ENCODE measurements at places on chromosomes 13 and 19. TPM values are rescaled to one million over a fixed set of nuclear protein-coding genes. Genes with fewer than 3 reads are reported as not detected.

- no peak for DNase-seq
These were observed 147.5 kb downstream of the CYSLTR2 start for GRCh38 chr13:48801255-48801654.

Gene C13orf42
- total RNA-seq, result not detected

DNA sequence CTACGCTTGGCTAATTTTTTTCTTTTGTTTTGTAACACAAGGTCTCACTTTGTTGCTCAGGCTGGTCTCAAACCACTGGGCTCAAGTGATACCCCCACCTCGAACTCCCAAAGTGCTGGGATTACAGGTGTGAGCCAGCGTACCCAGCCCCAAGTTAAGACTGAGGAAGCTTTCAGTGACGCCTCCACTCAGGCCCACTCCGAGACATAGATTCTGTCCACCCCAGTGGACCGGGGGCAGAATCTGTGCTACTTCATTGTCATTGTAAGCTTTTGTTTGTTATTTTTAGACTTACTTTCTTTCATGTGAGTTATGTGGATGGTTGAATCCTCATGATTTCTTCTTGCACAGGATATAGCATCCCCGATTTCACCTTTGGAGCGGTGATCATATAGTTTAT lies 156.9 kb upstream of the TSHZ3 start:
- no peak for DNase-seq

Gene NRTN
- total RNA-seq, result 0.85 TPM

Gene PSG5
- total RNA-seq, result 0.09 TPM

Gene HNRNPUL1
- 171 TPM for total RNA-seq

DNA sequence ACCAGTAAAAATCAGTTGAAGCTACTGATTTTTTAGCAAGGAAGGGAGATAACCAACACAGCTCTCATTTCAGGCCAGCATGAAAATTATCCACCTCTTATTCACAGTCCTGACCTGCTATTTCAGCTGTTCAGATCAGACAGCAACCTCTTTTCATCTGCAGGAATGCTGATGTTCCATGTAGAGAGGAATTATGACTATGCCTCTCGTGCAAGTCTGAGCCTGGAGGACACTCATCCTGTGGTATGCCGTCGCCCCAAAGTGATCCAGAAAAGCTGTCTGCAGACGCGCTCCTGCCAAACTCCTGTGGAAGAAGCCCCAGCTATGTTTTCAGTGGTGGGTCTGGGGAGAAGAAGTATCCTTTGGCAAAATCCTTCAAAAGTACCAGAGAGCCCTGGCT lies 563.5 kb upstream of the SLITRK1 start:
- no peak for DNase-seq

GRCh38 chr19:8310342-8311055 lies 2.3 kb upstream of the CD320 start:
- DNase-seq, result no peak

- no peak for DNase-seq
These were observed 58.2 kb upstream of the USE1 start for GRCh38 chr19:17156947-17157302.

GRCh38 chr19:10832939-10833296 lies 3.1 kb downstream of the TMED1 start:
- DNase-seq, result no peak

- no peak for DNase-seq
These were observed 1.0 kb downstream of the CACNA1A start for GRCh38 chr19:13505164-13505695.

DNA sequence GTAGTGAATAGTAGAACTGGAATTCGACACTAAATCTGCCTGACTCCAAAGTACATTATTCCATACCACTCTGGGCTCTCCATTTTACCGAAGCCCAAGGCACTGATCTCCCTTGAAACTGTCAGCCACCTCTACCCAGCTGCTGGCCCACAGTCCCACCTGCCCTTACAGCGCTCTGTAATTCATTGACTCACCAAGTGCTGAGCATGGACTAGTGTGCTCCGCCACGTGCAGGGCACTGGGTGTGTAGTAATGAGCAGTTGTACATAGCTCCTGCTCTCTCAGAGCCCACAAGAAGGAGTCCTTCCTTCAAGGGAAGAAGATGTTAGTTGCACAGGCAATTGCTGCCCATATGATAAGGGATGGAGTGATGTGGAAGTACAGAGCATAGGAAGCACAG lies 76.6 kb upstream of the SIAH3 start:
- no peak for DNase-seq

Gene IL4I1
- 3.6 TPM for total RNA-seq

DNA sequence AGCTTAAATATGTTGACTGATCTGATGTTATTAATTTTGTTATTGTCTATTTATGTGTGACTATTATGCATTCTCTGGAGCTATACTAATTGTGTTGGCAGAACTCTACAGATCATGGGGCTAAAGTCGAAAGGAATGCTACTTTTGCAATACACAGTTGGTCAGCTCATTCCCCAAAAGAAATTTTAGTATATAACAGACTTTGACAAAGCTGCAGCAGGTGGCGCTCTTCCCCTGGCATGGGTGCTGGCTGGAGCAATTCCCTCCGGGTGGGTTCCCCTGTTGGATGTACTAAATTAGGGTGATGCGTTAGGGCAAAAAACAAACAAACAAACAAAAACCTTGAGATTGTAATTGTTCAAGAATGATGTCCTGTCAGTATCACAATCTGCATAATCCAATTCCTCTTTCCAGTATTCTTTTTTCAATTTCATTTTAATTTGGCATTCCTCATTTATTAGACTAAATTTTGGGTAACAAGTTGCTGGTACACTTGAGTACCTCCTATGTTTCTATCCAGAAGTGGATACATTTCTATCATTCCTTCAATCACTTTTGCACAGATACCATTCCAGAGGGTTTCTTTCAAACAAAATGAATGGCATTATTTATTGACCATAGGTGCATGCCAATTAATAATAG lies 322.8 kb upstream of the EDNRB start:
- peak; percentile 61 for DNase-seq

Gene ONECUT3
- not detected for total RNA-seq

DNA sequence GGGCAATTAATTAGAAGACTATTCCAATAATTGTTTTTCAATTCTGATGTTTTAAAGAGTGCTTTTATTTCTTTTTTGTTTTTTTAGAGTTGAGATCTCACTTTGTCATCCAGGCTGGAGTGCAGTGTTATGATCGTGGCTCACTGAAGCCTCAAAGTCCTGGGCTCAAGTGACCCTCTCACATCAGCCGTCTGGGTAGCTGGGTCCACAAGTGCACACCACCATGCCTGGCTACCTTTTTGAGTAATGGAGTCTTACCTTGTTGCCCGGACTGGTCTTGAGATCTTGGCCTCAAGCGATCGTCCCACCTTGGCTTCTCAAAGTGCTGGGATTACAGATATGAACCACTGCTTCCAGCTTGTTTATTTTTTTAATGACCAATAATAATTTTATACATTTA lies 207.8 kb downstream of the NDFIP2 start:
- DNase-seq, result no peak

- DNase-seq, result no peak
These were observed 67.5 kb downstream of the CHST8 start for GRCh38 chr19:33689138-33689746.

- DNase-seq, result peak; percentile 79
These were observed at the start of gene FLT1 for GRCh38 chr13:28494778-28495537. TSS of gene FLT1 (minus strand) at chr13:28495128. CDS start at chr13:28494843, 285 bp downstream.

DNA sequence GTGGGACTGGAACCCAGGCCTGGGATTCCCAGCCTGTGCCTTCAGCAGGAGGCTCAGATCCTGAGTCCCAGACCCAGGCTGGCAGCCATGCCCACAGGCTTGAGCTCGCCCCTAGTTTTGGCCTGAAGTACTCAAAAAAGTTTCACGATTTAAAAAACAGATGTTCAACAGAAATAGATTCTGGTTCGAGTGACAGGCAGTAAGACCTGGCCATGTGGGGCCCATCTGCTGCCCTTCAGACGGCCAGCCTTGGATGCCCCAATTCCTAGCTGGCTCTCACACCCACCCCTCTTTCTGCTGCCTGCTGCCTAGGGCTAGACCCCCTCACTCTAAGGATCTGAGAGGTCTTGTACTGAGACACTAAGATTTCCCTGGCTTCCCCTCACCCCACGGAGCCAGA lies 2.8 kb upstream of the DMPK start:
- DNase-seq, result no peak

GRCh38 chr13:97275776-97276501 lies 53.8 kb downstream of the MBNL2 start:
- no peak for DNase-seq

GRCh38 chr19:1343041-1343440 lies 40.7 kb upstream of the NDUFS7 start:
- no peak for DNase-seq

Gene ATXN8OS
- not detected for total RNA-seq

DNA sequence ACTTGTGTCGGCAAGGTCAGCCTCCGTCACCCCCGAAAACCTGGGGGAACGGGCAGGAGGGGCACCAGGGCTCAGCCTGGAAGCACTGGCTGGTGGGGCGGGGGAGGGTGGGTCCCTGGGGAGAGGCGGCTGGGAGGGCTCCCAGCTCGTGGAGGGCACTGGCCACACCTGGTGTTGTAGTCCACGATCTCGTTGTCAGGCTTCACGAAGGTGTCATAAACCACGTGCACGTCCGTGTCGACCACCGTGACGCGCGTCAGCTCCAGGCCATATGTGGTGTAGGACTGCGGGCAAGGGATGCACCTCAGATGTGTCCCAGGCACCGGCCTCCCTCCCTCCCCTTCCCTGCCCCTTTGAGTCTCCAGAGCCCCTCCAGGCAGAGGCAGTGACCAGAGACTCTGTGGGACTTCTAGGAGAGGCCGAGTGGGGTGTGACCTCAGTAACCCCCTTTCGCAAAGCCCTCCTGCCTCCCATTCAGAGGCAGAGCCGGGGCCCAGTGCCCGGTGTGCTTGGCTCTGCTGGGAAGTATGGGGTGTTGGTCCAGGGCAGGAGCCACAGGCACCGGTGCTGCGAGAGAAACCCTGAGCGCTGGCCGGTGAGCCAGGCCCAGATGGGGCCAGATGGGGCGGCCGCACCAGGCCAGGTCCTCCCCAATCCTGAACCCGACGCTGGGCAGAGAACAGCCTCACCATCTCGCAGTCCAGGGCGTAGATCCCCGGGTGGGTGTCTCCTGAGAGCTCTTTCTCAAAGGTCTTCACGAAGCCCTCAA lies 4.6 kb upstream of the ATP8B3 start:
- DNase-seq, result no peak

Gene FOSB
- total RNA-seq, result 23.8 TPM

Gene ZNF547
- total RNA-seq, result 3.6 TPM

Gene TEX29
- total RNA-seq, result 0.14 TPM

DNA sequence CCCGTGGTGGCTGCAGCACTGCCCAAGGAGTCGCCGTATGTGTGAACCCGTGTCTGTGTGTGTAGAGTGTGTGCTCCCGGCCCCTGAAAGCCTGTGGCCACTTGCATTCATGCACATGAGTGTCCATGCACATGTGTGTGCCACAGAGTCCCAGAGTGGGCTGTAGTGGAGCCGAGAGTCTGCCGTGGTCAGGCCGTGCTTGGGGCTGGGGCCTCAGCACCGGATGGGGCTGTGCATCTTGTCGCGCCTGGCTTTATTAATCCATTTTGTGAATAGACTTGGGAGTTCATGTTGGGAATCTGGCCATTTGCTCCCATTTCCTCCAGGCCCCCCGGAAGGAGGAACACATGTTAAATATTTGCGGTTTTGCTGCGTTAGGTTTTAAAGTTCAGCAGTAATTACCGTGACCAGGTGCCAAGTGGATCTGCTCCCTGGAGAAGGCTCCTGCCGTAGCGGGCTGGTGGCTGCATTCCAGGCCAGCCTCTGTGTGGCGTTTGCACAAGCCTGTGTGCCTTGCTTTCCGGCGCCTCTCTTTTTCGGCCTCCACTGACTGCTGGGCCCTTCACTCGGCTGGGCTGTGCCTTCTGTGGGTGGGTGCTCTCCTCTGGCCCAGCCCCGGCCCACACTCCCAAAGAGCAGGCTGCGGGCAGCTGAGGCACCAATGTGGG lies 69.2 kb upstream of the KCTD15 start:
- DNase-seq, result no peak

DNA sequence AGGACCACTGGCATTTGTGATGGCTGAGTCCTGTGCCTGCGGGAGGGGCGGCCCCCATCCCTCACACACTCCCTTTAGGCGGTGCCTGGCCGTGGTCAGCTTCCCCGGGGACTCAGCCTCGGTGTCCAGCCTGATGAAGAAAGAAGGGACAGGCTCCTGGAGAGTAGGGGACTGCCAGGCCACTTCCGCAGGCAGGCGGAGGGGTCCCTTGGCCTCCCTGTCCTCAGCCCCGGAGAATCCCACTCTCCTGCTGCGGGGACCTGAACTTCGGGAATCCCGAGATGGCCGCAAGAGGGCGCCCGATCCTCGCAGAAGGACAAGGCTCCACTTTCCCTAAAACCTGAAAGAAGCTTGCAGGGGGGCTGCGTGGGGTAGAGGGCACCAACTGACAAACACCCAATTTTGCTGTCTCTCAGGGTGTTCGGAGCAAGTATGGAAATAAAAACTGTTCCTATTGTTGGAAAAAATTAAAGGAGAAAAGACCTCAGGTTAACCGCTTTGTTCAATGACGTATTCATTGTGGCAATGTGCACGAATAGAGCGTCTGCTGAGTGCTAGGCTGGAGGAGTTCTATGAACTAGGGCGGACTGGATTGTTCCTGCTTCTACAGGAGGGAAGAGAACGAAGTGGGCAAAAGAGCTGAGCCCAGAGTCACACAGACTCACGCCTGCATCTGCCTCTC lies 297.3 kb downstream of the ZNF536 start:
- DNase-seq, result peak; percentile 65

Gene GPR183
- total RNA-seq, result 0.34 TPM

DNA sequence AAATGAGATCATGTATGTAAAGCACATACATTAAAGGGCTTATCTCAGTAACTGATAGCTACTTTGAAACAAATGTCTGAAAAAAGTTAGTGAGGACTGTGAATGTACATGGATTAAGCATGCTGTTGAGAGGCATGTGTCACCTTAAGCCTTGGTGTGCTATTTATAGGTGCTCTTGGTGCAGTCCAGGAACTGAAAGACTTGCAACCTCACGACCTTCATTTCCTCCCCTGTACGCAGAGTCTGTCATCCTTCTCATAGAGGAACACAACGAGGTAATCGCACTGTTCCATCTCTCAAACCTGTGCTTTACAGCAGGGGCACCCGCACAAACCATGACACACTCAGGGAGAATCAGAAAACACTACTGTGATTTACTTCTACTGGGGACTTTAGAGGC lies 65.6 kb downstream of the UFM1 start:
- DNase-seq, result peak; percentile 0

Gene ZNF626
- 18.7 TPM for total RNA-seq

DNA sequence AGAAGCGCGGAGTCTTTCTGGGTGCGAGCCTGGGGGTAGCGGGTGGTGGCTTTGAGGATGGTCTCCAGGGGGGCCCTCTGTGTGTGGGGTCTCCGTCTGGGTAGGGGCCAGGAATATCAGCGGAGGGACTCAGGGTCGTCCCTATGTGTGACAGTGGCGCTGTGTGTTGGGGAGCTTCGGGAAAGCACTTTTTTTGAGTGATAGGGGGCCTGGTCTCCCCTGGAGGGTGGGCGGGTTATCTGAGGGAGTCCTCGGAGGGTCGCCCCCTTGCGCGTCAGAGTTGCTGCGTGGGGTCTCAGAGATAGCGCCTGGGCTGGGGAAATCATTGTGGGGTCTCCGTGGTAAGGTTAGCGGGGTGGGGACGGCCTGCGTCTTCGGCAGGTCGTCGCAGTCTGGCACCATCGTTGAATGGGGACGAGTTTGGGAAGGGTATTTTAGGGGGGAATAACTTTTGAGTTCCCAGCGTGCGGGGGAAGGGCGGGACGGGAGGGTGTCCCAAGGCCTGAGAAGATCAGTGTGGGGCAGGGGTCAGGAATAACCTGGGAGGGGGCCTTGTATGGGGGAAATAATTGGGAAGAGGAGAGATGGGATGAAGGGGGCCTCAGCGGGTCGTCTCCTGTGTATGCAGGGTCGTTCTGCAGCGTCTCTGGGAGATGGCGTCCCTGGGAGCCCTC lies 857 bp downstream of the IER2 start:
- peak; percentile 42 for DNase-seq
